ENCODE measurements at places on chromosomes 5 and 9. TPM values are rescaled to one million over a fixed set of nuclear protein-coding genes. Genes with fewer than 3 reads are reported as not detected.

- no peak overlapping the region for H3K27ac ChIP-seq
- H3K4me3 ChIP-seq = no peak overlapping the region
- H3K36me3 ChIP-seq = no peaks in the 10 kb centered on the region
- no peak for ATAC-seq
- peaks cover 4% of the 10 kb centered on the region for H3K27me3 ChIP-seq
- H3K4me1 ChIP-seq = no peaks in the 10 kb centered on the region
These were observed 35.9 kb upstream of the SLC1A3 start for GRCh38 chr5:36570301-36571095.

DNA sequence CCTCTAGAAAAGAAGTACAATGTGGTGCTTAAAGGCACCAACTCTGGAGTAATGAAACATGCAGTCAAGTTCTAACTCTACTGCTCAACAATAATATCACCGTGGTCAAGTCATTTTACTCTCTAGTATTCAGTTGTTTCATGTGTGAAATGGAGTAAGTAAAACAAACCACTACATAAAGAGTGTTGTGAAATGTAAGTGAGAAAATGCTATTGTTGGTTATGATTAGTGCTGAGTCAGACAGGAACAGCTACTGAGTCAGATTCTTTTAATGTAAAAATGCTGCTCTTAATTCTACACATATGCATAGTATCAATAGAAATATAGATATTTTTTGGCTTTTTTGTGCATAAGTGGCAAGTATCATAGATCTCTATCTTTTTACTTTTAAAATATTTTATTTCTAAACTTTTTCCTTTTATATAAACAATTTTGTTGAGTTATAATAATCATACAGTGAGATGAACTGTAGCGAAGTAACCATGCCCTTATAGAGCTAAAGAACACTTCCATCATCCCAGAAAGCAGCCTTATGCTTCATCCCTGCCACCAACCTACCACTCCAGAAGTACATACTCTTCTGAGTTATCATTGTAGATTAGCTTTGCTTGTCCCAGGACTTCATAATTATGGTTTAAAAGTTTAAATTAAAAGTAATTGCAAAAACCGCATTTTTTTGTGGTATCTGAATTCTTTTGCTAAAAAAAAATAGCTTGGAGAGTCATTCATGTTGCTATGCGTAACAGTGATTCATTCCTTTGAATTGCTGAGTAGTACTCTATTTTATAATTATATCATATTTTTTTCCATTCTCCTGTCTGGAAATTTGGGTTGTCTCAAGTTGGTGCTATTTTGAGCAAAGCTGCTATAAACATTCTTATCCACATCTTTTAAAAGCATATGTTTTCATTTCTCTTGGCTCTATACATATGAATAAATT, 548.2 kb upstream of the CLINT1 start:
- H3K27me3 ChIP-seq = peaks cover 5% of the 10 kb centered on the region
- no peaks in the 10 kb centered on the region for H3K4me1 ChIP-seq
- no peaks in the 10 kb centered on the region for H3K36me3 ChIP-seq

The ACTBL2 gene
- total RNA-seq = not detected

The PCDHGA4 gene
- not detected for total RNA-seq

Data from activated T-helper 17 cell treated with anti-CD3 and anti-CD28 coated beads, Interleukin-2, amount 50 U/mL, for 72 hours (primary cell).